ENCODE measurements at places on chromosomes 3 and 15. TPM values are rescaled to one million over a fixed set of nuclear protein-coding genes. Genes with fewer than 3 reads are reported as not detected.

- DNase-seq = no peak
Observed at GRCh38 chr3:113118336-113118735, 93.0 kb upstream of the BOC start.

GRCh38 chr3:156253150-156253549 lies 132.8 kb downstream of the KCNAB1 start:
- no peak for DNase-seq

- no peak for DNase-seq
Observed at GRCh38 chr15:50068016-50068415, 51.0 kb downstream of the ATP8B4 start.

DNA sequence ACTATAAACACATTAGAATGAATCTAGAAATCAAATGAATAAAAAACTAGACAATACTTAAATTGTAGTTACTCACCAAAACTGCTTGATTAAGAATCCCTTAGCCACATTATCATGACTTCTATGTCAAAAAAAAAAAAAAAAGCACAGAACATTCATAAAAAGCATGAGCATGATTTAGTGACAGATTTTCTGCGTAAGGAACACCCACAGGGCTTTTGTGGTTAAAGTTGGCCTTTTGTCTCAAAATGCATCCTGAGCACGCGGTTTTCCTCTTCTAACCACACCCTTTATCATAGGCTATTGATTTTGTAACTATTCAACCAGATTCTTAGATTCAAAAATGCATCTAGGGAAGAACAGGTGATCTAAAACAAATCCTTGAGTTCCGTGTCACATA lies 334.0 kb upstream of the NR2F2 start:
- DNase-seq = no peak

GRCh38 chr15:50824514-50824913 lies 59.0 kb upstream of the SPPL2A start:
- DNase-seq = no peak

DNA sequence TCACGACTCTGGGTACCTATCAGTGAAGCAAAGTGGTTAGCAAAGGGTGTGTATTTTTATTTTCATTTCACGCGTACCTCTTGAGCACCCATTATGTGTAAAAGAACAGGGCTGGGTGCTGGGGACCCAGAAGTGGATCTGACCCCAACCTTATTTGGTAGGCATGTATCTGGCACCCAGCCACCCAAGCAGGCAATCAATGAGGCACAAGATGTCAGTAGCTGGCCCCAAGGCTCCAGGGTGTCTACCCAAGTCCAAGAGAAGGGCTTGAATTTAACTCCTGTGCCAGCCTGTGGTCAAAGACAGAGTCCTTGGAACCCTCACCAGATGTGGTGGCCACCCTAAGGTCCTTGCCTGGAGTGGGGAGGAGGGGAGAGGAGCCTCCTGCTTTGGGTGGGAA lies 5.7 kb downstream of the PLEKHO2 start:
- DNase-seq = no peak

MAGEF1 gene
- total RNA-seq = 53.7 TPM

PLA2G4B gene
- total RNA-seq = 1.2 TPM

PLA2G4D gene
- not detected for total RNA-seq

CHRM5 gene
- 0.06 TPM for total RNA-seq

Data from LHCN-M2 (cell line).